Activated CD8-positive, alpha-beta T cell treated with anti-CD3 and anti-CD28 coated beads for 36 hours (primary cell): ENCODE measurements at places on chromosomes 1 and 21. TPM values are rescaled to one million over a fixed set of nuclear protein-coding genes. Genes with fewer than 3 reads are reported as not detected.

DNA sequence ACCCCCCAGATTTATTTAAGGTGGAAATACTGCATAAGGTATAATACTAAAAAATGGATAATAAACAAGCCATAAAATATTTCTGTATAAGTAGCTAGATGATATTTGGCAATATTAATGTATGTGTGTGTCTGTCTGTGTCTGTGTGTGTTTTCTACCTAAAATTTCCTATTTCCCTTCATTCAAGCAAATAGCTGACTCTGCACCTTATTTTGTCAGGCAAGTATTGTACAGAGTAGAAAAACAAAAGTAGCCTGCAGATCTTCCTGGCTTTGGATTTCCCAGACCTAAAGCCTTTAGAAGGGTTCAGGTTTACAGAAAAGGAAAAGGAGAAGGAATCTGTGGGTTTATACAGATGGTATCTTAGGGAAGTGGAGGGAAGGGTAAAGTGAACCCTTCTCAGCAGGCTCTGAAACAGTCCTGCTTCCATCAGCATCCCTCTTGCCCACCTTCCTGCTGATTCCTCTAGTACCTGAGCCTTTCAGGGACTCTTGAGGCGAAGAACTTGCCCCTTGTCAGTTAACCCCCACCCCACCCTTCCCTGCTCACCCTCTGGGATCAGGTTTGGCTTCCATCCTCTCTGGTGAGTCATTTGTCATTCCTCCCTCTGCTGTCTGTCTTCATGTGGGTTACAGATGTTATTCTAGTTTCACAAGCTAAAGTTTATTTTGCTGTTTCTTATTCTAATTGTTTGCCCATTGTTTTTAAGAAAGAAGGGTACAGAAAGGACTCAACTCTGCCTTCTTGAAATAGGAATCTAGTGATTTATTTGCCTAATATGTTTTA is 21.7 kb upstream of the RGS16 start:
- peaks cover 7% of the 10 kb centered on the region for H3K27me3 ChIP-seq
- H3K36me3 ChIP-seq = no peaks in the 10 kb centered on the region
- no peak for DNase-seq
- H3K4me3 ChIP-seq = no peak overlapping the region

GRCh38 chr1:201364808-201365105 is 12.7 kb downstream of the TNNT2 start:
- no peak overlapping the region for H3K27ac ChIP-seq
- H3K27me3 ChIP-seq = peaks cover 6% of the 10 kb centered on the region
- H3K4me3 ChIP-seq = no peak overlapping the region
- H3K4me1 ChIP-seq = no peaks in the 10 kb centered on the region

- DNase-seq = no peak
- H3K4me3 ChIP-seq = no peak overlapping the region
- peaks cover 47% of the 10 kb centered on the region for H3K27me3 ChIP-seq
- peaks cover 4% of the 10 kb centered on the region for H3K4me1 ChIP-seq
- no peaks in the 10 kb centered on the region for H3K36me3 ChIP-seq
These were observed 6.1 kb downstream of the KIF26B start for GRCh38 chr1:245160741-245161400.

FGR gene
- total RNA-seq = 0.51 TPM

DNA sequence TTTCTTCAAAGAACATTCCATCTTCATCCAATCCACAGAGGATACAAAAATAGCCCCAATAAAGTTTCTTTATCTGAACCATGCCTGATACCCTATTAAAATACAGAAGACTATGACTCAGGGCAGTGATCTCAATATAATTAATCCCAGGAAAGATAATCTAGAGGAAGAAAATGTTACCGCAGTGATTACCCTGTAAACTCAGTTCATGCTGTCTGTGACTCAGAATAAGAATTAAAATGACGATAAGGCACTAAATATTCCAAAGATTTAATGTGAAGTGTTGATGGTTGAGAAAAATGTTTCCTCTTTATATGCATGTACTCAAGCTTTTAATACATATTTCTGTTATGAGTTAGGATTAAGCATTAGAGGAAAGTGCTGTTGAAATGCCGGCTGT is 88.6 kb upstream of the LYPLAL1 start:
- no peak overlapping the region for H3K27ac ChIP-seq
- H3K36me3 ChIP-seq = no peaks in the 10 kb centered on the region
- H3K27me3 ChIP-seq = peaks cover 3% of the 10 kb centered on the region
- no peaks in the 10 kb centered on the region for H3K4me1 ChIP-seq

GRCh38 chr21:39616211-39616772 is 3.6 kb downstream of the B3GALT5 start:
- H3K4me1 ChIP-seq = peaks cover 10% of the 10 kb centered on the region
- no peak for DNase-seq
- peaks cover 31% of the 10 kb centered on the region for H3K27me3 ChIP-seq
- H3K36me3 ChIP-seq = no peaks in the 10 kb centered on the region
- H3K4me3 ChIP-seq = no peak overlapping the region

NGF gene
- not detected for total RNA-seq

DNA sequence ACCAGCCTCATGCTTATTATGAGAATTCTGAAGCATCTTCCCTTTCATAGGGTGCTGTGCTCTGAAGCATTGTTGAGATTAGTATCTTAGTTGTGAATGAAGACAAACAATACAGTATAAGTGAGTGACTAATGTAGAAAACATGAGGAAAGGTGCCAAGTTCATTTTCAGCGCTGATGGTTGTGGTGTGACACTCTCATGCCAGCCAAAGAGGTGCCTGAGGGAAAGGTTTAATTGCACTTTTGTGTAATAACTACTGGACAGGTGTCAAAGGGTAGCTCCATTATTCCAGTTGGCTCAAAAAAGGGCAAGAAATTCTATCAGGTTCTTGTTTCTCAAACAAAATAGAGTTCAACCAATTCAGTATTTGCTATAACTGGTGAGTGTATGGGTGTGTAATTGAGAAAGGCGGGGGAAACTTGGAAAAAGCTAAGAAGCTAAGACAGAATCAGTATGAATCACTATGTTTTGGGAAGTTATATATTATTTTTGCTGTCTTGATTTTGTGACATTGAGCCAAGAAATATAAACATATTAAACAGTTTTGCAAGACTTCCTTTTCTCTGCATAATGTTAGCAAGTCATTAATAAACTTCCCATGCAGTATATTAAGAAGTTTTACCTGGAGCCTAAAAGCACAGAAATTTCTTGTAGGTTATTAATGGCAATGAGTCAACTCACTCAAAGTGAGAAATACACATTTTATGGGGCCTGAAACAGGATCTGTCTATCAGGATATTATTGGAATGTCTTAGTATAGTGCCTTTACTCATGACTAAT is 31.8 kb downstream of the KCNK2 start:
- H3K27ac ChIP-seq = no peak overlapping the region
- no peaks in the 10 kb centered on the region for H3K4me1 ChIP-seq
- H3K27me3 ChIP-seq = peaks cover 3% of the 10 kb centered on the region
- H3K4me3 ChIP-seq = no peak overlapping the region
- no peak for DNase-seq
- H3K36me3 ChIP-seq = no peaks in the 10 kb centered on the region

- peak overlapping the region; percentile 49 for H3K27ac ChIP-seq
- H3K4me3 ChIP-seq = peak overlapping the region; percentile 93
- H3K4me1 ChIP-seq = peaks cover 19% of the 10 kb centered on the region
- DNase-seq = no peak
These were observed 545 bp downstream of the PATJ start for GRCh38 chr1:61742620-61743430.

- DNase-seq = no peak
- H3K36me3 ChIP-seq = no peaks in the 10 kb centered on the region
- no peak overlapping the region for H3K27ac ChIP-seq
- no peak overlapping the region for H3K4me3 ChIP-seq
- H3K4me1 ChIP-seq = no peaks in the 10 kb centered on the region
These were observed 171.7 kb downstream of the NEK7 start for GRCh38 chr1:198328458-198329032.

DNA sequence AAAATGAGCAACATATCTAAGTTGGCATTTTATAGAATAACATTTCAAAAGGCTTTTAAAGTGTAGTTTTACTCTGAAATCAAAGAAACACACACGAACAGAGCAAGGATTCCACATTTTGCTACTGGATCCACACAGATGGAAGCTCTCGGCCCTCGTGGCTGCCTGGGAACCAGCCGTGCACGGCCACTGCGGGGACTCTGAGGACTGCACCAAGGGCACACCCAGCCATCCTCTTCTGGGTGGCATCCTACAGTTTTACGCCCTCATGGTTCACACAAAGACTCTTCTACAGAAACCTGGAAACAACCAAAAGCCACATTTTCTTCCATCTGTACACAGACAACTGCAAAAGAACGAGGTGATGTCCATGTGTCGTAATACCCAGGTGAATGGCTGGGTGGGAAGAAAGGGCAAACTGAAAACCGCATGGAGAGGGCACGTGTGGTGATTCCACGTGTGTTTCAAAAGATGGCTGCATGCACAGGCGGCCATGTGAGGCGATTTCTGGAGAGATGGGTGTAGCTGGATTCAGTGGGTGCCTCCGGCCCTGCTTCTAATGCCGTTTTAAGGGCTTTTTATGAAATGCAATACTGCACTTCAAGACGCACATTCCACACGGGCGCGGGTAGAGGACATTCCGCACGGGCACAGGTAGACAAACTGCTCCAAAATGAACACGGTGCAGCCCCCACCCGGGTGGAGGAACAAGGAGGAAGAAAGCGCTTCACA is 8.1 kb downstream of the POFUT2 start:
- peaks cover 1% of the 10 kb centered on the region for H3K4me1 ChIP-seq
- peaks cover 11% of the 10 kb centered on the region for H3K36me3 ChIP-seq
- no peaks in the 10 kb centered on the region for H3K27me3 ChIP-seq

DNA sequence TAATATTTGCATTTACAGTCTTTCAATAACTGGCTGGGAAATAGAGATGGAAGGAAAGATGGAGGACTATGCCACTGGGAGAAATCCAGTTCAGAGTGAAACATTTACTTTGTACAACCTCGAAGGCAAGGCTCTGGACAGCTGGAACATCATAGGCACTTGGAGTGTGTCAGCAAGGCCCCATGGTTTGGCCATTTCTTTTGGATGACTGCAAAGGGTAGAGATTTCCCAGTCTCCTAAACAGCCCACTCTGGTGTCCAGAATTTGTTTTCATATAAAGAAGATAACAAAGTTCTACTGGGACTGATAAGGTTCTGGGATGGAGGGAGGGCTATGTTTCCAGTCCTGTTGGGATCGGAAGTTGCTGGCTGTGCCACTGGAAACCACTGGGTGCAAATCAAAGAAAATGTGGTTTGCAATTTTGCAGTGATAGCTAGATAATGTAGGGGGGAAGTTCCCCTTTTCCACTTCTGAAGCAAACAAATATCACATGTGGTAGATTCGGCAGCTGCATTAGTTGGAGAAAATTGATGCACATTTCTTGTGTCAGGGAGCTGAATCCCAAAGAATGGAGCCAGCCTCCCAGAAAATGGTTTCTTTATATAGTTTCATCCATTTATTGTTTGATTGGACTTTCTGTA is 16.2 kb downstream of the KCND3 start:
- no peaks in the 10 kb centered on the region for H3K36me3 ChIP-seq
- DNase-seq = no peak
- no peak overlapping the region for H3K4me3 ChIP-seq
- H3K27me3 ChIP-seq = peaks cover 42% of the 10 kb centered on the region
- no peaks in the 10 kb centered on the region for H3K4me1 ChIP-seq
- H3K27ac ChIP-seq = no peak overlapping the region

CHAF1B gene
- total RNA-seq = 34.7 TPM

LRP8 gene
- 41.6 TPM for total RNA-seq
